Activated naive CD4-positive, alpha-beta T cell treated with anti-CD3 and anti-CD28 coated beads, Interleukin-2, amount 50 U/mL, for 72 hours (primary cell): ENCODE measurements at places on chromosomes 12 and 14. TPM values are rescaled to one million over a fixed set of nuclear protein-coding genes. Genes with fewer than 3 reads are reported as not detected.

The SPATS2 gene
- total RNA-seq, result 14.3 TPM

The PPP4R4 gene
- 8.7 TPM for total RNA-seq

The MYO1H gene
- not detected for total RNA-seq

The C12orf50 gene
- total RNA-seq, result 0.18 TPM

The MMP14 gene
- total RNA-seq, result 0.68 TPM

The HOXC12 gene
- total RNA-seq, result not detected

The ADAM20 gene
- 2.4 TPM for total RNA-seq

The CMKLR1 gene
- not detected for total RNA-seq

The CLECL1 gene
- total RNA-seq, result 3.0 TPM

The ZNF641 gene
- total RNA-seq, result 6.4 TPM

The PLEK2 gene
- 3.3 TPM for total RNA-seq

The MGST1 gene
- not detected for total RNA-seq

The POLE2 gene
- total RNA-seq, result 47.6 TPM

The SYCP3 gene
- not detected for total RNA-seq

The KRT72 gene
- 1.4 TPM for total RNA-seq

The DPPA3 gene
- not detected for total RNA-seq
